Stimulated activated CD4-positive, alpha-beta T cell treated with anti-CD3 and anti-CD28 coated beads, Interleukin-2, amount 100 ng/mL, for 24 hours (primary cell): ENCODE measurements at places on chromosomes 5 and 9.
A peak's percentile ranks its signal among the peaks of the same experiment; 100 is the strongest.

DNA sequence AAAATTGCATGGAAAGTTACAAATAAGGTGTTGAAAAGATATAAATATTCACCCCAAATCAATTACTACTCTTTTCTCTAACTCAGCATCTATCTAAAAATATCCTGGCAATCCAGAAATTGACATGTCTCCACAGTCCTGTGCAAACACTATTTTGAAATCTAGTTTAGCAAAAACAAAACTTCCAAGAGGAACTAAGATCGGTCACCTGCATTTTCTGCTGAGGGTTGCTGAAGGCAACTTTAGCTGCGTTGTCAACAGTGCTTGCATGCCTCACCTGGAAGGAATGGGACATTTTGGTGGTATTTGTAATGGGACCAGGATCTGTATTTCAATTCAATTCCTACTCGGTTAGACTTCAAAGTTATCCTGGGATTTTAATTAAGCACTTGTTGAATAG is 398.3 kb downstream of the NTRK2 start:
- no peak for DNase-seq

- DNase-seq = no peak
These were observed 8.7 kb upstream of the TMEM141 start for GRCh38 chr9:136782452-136782851.

GRCh38 chr5:82295144-82295543 is 17.0 kb upstream of the RPS23 start:
- no peak for DNase-seq

GRCh38 chr5:156182174-156182967 is 144.6 kb upstream of the SGCD start:
- DNase-seq = no peak

GRCh38 chr5:885529-885928 is 7.1 kb downstream of the BRD9 start:
- no peak for DNase-seq

DNA sequence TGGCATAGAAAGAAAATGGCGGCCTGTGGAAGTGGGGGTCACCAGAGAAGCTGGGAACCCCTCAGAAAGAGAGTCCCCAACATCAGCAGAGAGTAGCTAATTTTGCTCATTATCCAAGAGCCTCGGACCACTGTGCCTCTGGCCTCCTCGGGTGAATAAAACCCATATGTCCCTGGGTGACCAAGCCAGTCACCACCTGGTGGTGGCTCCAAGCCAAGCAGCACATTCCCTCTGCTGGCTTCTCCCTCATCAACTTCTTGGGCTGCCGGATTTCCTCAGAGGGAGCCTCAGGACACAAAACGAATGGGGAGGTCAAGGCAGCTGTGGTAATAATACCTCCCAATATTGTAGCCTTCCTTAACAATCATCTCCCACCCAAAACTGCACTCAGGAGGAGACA is 242.5 kb downstream of the NFIB start:
- no peak for DNase-seq

DNA sequence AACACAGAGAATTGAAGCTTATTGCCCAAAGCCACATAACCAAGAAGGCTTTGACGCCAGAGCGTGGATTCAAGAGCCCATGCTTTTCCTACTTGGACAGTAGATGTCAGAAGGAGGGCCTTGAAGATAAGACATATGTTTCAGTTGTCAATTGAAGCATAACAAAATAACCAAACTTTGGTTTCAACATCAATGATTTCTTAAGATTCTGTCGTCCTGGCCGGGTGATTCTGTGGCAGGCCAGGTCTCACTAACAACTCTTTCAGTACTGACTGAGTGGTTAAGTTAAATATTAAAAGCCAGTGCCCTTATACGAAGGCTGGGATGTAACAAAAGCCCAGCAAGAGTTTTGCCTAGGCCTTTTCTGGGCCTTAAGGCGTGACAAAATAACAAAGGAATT is 94.0 kb downstream of the RCL1 start:
- no peak for DNase-seq

GRCh38 chr5:138444774-138445546 is 6.1 kb downstream of the REEP2 start:
- no peak for DNase-seq

DNA sequence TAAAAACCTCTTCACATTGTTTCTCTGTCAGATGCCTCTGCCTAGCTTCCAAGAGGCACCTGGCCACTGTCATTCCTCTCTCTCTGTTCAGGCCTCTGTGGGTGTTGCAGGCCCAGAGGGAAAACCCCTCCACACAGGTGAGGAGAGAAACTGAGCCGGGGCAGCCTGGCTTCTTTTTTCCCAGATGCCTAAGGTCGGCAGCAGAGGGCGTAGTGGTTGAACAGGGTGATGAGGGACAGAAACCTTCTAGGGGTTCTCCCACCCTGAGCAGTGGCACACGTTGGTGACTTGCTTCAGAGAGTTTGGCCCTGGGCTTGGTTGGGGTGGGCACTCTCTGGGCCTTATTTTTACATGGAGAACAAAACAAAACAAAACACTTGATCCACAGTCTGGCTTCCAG is 12.2 kb downstream of the IL9 start:
- DNase-seq = peak; percentile 22

GRCh38 chr5:127660047-127660733 is 11.3 kb downstream of the CTXN3 start:
- no peak for DNase-seq

DNA sequence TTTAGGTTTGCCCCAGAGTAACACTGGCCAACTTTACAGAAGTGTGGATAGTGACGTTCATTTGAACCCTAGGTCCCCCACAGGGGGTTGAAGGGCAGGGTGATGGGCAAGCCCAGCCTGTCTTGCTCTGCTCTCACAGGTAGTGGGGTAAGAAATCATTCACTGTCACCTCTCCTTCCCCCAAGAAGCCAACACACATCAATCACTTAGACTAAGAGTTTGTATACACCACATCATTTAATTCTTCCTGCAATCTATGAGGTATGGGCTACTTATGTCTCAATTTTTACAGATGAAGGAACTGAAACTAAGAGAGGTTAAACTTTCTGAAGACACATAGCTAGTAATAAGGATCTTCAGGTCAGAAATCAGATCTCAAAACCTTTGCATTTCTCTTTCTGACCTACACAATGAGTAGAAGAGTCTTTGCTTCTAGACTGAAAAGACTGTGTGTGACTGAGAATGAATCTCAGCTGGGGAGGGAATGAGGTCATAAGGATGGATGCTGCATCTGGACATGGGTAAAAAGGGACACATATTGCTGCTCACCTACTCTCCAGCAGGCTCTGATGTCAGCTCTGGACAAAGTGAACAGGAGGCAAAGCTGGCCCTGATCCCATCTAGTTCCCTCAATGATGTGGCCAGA is 81.0 kb upstream of the EQTN start:
- DNase-seq = no peak

DNA sequence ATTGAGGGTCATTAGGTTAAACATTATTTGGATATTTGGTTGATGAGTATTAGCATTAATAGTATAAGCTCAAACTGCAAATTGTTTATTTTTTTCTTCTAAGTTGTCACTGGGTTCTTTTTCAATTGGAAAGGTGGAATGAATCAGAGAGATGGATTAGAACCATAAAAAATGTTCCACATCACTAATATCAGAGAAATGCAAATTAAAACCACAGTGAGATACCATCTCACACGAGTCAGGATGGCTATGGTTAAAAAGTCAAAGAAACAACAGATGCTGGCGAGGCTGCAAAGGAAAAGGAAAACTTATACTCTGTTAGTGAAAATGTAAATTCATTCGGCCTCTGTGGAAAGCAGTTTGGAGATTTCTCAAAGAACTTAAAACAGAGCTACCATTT is 122.8 kb downstream of the CCDC192 start:
- DNase-seq = no peak

GRCh38 chr5:151087486-151087885 is 6.7 kb upstream of the TNIP1 start:
- DNase-seq = no peak

- DNase-seq = no peak
These were observed 40.7 kb upstream of the ZNF300 start for GRCh38 chr5:150945486-150945885.

GRCh38 chr5:28927559-28928326 is 1889.4 kb upstream of the CDH9 start:
- no peak for DNase-seq

- DNase-seq = no peak
These were observed 48.3 kb downstream of the EHMT1 start for GRCh38 chr9:137666955-137667670.

- DNase-seq = no peak
These were observed 155.5 kb downstream of the PALM2AKAP2 start for GRCh38 chr9:109935406-109936087.

DNA sequence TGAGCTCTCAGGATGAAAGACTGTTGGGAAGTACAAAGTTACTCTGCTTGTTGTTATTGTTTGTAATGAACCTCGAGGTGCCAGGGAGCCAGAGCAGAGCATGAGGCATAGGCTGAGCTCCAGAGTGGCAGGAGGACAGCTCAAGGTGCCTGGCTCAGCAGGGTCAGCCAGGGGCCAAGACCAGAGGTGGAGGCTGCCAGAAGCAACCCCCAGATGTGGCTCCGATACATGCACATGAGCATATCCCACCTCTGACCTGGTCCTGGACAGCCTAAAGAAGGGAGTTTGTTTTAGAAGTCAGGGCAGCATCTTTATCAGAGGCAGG is 105.6 kb downstream of the PSD2 start:
- DNase-seq = no peak

DNA sequence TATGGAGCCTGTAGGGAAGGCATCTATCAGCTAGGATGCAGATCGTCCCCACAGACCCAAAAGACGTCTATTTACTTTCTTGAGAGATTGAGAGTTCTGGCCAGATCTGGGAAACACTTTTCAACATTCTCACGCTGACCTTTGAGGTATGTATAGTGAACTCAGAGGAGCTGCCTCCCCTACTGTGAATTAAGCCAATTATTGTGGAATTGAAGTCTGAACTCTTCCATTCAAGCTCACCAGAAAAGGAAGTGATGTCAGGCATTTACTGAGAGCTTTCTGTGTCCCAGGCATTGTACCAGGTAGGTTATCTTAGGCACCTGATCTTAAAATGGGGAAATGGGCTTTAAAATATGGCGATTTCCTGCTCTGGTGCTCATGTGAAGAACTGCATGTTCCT is 136.5 kb downstream of the SV2C start:
- no peak for DNase-seq

DNA sequence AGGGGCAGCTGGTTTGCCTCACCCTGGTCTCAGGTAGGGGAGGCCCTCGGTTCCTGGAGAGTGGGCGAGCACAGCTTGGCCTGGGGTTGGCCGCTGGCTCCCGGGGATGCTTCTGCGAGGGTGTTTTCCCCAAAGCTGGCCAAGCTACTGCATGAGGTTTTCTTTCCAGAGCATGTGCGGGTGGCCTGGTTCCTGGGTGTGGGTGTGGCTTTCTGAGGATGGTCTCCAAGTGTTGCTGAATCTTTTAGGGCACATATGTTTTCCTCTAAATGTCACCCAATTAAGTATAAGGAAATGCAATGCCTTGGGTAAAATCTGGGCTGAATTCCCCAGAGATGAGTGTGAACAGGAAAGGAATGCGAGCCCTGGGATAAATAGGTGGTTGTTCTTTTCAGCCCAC is 115.8 kb upstream of the ICE1 start:
- no peak for DNase-seq

- DNase-seq = no peak
These were observed 61.4 kb upstream of the PPP1R26 start for GRCh38 chr9:135418161-135418560.

DNA sequence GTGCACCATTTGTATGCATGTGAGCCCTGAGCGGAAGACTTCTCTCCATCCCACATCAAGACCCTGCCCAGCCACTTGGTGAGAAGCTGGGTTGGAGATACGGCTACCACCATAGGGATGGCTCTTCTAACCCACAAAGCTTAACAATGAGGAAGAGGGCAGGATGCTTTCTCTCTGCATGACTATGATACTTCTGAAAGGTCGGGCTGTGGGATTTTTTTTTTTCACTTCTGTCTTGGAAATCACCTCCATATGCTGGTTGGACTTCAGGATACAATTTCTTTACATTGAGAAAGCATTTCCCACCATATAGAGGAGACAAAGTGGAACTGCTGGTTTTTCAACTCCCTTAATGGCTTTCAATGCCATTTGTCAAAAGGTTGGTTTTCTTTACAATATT is 30.5 kb downstream of the ZNF366 start:
- no peak for DNase-seq

GRCh38 chr9:784916-785315 is 56.6 kb upstream of the DMRT1 start:
- no peak for DNase-seq

DNA sequence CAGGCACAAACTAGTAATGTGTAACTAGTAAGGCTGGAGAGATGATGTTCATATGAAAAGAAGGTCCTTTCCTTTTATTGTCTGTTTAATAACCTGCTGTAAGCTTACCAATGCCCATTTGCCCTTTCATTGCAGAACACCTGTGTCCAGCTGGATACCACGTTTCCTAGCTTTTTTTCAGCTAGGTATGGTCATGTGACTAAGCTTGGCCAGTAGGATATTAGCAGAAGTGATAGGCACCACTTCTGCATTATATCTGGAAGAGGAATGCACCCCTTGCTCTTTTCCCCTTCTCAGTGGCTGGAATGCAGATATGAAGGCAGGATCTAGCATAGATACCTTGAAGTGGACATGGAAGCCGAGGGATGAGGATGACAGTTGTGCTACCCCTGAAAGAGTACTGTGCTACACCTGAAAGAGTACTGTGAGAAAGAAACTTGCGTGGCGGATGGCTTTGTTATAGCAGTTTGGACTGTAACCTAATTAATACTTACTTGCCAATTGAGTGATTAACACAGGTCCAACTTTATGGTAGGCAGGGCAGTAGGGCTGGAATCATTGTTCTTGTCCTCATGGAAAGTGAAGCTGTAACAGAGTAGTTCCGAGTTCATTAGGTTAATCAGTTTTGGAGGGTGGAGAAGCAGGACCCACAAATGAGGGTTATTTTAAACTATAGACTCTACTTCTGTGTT is 6.8 kb downstream of the SMIM32 start:
- DNase-seq = no peak

GRCh38 chr5:151275803-151276202 is 22.8 kb downstream of the GM2A start:
- no peak for DNase-seq

DNA sequence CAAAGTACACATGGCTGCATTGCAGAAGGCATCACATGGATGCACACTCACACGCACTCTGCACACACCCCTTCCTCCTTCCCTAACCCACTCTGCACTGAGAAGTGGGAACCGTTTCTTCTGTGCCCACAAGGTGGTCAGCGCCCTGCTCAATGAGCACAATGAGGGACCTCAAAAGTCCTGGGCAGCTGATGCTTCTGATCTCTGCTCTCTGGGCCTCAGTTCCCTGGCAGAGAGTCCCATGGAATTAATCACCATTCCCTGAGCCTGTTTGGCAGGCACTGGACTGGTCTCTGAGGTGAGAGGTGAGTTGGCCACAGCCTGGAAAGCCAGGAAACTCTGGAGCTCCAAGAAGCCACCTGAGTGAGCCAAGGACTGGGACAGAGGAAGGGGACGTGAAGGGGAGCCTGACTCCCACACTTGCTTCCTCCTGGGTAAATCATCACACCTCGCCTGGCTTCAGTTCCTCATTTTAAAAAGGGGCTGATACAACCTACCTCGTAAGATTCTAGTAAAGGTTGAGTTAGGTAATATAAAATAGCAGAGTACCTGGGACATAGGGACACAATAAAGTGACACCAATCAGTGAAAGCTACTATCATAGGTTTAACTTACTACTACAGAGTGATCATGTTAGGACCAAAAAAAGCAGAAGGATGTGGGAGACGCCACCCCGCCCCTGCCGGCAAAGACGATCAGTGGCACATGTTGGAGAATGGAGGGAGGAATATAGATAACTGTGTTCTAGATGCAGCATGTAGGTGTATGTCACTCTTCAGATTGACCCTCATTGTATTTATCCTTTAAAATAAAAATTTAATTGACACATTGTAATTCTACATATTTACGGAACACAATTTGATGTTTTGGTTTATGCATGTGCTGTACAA is 21.1 kb upstream of the IGFBPL1 start:
- DNase-seq = no peak

GRCh38 chr5:33891788-33892619 is at the start of gene ADAMTS12:
Gene ADAMTS12, minus strand, starts transcription at chr5:33891990. Its CDS starts 134 bp downstream, at chr5:33891856.
- peak; percentile 1 for DNase-seq
